ENCODE measurements at places on chromosomes 2 and 18. TPM values are rescaled to one million over a fixed set of nuclear protein-coding genes. Genes with fewer than 3 reads are reported as not detected.
A peak's percentile ranks its signal among the peaks of the same experiment; 100 is the strongest.

PLEKHH2 gene
- 1.3 TPM for total RNA-seq

MOGAT1 gene
- 0.44 TPM for total RNA-seq

SCLY gene
- 10.9 TPM for total RNA-seq

DNA sequence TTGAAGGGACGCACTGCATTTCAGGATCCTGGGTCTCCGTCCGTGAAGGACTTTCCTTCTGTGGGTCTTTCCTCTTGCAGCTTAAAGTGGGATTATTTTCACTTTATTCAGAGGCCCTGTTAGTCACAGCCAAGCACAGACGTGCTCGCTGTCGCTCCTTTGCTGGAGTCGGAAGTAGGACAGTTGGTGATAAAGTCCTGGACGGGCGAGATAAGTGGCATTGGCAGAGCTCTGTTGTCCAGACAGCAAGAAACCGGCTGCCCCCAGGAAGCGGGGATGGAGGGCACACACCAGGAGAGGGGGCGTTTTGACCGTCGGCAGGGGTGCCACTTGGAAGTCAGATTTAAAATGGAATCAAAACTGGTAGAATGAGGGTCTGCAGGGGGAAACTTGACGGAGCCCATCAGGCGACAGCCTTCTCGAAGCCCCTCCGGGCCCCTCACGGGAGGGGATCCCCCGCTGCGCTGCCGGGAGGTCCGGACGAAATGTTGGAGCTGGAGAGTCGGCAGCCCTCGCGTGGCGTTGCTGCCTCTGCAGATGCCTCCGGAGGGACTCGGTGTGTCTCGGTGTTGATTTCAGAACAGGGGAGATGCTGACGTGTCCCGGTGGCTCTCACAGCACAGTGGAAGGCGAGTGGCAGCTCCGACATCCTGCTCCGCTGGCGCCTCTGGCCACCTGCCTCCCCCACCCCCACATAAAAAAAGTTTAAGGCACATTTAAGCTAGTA lies 124.2 kb downstream of the NFATC1 start:
- no peaks in the 10 kb centered on the region for H3K36me3 ChIP-seq
- H3K27ac ChIP-seq = no peak overlapping the region
- no peaks in the 10 kb centered on the region for H3K27me3 ChIP-seq
- peaks cover 10% of the 10 kb centered on the region for H3K4me1 ChIP-seq
- no peak for DNase-seq

- no peaks in the 10 kb centered on the region for H3K27me3 ChIP-seq
- H3K36me3 ChIP-seq = no peaks in the 10 kb centered on the region
- no peak overlapping the region for H3K4me3 ChIP-seq
- peaks cover 37% of the 10 kb centered on the region for H3K4me1 ChIP-seq
- H3K27ac ChIP-seq = no peak overlapping the region
- no peak for DNase-seq
Measured at GRCh38 chr2:8481463-8482009, 200.3 kb upstream of the ID2 start.

DNA sequence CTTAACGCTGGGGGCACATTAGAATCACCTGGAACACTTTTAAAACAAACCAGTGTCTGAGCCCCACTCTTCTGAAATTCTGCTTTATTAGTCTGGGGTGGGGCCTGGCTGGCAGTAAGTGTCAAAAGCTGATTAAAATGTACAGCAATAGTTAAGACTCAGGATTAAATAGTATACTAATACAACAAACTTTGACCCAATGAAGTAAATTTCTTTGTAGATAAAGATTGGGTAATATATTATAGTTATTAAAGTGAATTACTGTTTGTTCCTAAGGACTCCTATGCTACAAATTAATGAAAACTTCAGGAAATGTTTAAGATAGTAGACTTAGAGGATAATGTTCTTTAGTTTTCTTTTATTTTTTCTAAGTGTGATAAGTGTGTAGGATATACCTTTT lies 160.9 kb downstream of the FAM124B start:
- no peaks in the 10 kb centered on the region for H3K36me3 ChIP-seq
- no peak for DNase-seq
- no peak overlapping the region for H3K4me3 ChIP-seq
- H3K27ac ChIP-seq = no peak overlapping the region
- no peaks in the 10 kb centered on the region for H3K4me1 ChIP-seq

GRCh38 chr2:144801766-144802165 lies 281.8 kb upstream of the ZEB2 start:
- no peak for DNase-seq
- no peak overlapping the region for H3K27ac ChIP-seq
- H3K27me3 ChIP-seq = no peaks in the 10 kb centered on the region
- no peak overlapping the region for H3K4me3 ChIP-seq
- no peaks in the 10 kb centered on the region for H3K36me3 ChIP-seq

DNA sequence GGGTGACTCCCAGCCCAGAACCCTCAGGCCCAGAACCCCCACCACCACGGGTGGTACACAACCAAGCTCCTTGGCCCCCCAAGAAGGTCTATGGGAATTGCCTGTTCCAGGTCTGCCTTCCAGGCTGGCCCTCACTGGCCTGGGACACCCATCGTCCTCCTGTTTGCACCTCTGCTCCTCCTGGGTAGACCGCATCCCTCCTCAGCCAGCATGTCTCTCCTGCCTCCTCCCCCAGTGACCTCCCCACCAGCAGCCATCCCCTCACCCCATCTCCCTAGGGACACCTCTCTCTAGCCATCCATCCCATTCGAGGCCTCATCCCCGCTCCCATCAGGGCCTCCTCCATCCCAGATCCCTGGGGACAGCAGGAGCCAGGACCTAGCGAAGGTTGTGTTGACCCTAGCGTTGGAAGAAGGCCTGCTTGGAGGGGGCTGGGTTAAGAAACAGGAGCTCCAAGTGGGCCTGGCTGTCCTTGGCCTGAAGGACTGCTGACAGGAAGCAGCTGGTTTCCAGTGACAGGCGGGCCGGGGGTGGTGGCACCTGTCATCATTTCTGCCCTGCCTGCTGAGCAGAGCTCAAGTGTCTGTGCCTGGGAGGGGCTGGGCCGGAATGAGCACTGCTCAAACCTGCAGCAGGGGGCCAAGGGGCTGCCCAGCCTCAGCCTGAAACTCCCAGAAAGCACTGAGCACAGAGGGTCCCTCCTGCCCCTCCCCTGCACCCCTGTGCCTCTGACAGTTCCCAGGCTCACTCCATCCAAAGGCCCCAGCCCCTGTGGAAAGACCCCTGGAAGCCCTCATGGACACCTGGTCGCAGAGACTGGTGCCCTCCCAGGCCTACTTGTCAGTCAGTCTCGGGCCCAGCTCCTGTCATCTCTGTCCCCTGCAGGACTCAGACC lies 96.0 kb upstream of the OTOS start:
- H3K4me3 ChIP-seq = no peak overlapping the region
- H3K27ac ChIP-seq = peak overlapping the region; percentile 92
- H3K36me3 ChIP-seq = no peaks in the 10 kb centered on the region
- peak; percentile 82 for DNase-seq
- H3K4me1 ChIP-seq = peaks cover 52% of the 10 kb centered on the region

DNA sequence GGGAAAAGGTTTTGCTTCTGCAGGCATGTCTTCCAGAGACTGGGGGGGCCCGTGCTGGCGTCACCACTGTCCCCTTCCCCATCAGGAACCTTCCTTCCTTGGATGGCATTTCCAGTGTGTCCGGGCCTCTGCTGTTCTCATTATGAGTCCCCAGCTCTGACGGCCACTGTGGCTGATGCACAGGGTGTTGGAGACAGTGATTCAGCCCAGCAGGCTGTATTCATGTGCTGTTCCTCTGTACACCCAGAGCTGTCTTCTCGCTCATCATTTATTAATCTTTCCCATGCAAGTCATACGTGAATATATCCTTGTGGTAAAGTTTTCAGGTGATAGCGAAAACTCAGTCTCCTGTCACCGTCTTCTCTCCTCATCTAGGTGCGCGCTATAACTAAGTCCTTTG lies 57.7 kb downstream of the ASAP2 start:
- H3K27me3 ChIP-seq = no peaks in the 10 kb centered on the region
- DNase-seq = no peak
- H3K36me3 ChIP-seq = no peaks in the 10 kb centered on the region

DNA sequence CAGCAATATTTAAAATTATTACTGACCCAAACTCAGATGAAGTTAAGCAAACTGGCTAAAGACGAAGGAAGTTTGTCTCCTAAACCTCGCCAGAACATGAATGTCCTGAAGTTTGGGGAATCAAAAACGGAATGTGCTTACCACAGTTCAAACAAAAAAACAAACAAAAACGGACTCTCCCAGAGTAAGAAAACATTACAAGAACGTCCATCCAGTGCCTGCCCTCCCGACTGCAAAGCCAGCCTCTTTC lies 1.1 kb downstream of the KANSL1L start:
- H3K27ac ChIP-seq = peak overlapping the region; percentile 98
- H3K27me3 ChIP-seq = no peaks in the 10 kb centered on the region
- no peaks in the 10 kb centered on the region for H3K36me3 ChIP-seq
- peaks cover 69% of the 10 kb centered on the region for H3K4me1 ChIP-seq
- DNase-seq = no peak

DNA sequence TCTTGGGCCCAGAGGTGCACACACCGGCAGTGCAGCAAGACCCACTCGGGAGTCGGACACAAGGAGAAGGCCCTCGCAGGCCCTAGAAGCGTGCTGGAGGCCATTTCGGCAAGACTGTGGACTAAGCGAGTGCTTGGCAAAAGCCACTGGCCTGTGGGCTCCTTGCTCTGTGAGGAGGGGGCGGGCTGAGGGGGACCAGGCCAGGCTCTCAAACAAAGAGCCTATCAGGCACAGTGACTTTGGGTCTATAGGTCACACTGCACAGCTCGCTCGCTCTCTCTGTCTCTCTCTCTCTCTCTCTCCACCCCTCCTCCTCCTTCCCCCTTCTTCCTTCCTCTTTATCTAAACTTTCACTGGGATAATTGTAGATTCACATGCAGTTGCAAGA lies 23.6 kb upstream of the ZCCHC2 start:
- H3K27ac ChIP-seq = no peak overlapping the region
- H3K36me3 ChIP-seq = no peaks in the 10 kb centered on the region
- no peak for DNase-seq
- H3K4me3 ChIP-seq = no peak overlapping the region
- H3K27me3 ChIP-seq = no peaks in the 10 kb centered on the region

DNA sequence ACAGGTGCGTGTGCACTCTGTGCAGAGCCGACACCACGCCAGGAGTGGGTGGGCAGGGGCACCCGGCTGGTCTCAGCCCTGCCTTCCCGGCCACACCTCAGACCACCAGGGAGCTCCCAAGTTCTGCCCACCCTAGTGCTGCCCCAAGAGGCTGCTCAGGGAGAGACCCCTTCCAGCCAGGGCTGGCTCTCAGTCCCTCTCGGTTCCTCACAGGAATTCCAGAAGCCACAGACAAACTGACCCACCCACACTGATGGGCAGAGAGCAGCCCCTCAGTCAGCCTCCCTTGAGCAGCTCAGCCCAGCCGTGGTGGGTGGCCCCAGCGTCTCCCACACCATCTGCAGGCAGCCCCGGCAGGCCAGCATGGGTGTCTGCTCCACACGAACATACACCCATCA lies 33.8 kb downstream of the GPC1 start:
- no peaks in the 10 kb centered on the region for H3K27me3 ChIP-seq
- H3K4me1 ChIP-seq = peaks cover 20% of the 10 kb centered on the region
- H3K4me3 ChIP-seq = no peak overlapping the region
- H3K36me3 ChIP-seq = peaks cover 13% of the 10 kb centered on the region
- no peak for DNase-seq

- H3K27me3 ChIP-seq = no peaks in the 10 kb centered on the region
- H3K27ac ChIP-seq = no peak overlapping the region
- no peak overlapping the region for H3K4me3 ChIP-seq
- peaks cover 4% of the 10 kb centered on the region for H3K36me3 ChIP-seq
Measured at GRCh38 chr2:138012082-138012481, 47.8 kb downstream of the HNMT start.

DNA sequence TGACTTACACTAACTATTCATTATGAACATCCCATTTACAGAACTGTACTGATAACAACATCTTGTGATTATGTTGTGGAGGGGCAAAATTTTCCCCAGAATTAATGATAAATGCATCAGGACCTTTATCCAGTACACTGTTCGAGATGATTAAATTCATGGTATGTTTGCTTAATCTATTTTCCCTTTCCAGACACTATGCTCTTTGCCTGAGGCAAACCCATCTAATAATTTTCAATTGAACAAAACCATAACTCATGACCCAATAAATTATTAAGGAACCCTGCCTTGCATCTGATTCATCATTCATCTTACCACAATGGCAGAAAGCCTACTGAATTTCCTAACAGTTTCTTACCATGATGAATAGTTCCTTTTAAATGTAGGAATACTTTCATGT lies 385.0 kb downstream of the DSEL start:
- H3K27ac ChIP-seq = no peak overlapping the region
- no peaks in the 10 kb centered on the region for H3K27me3 ChIP-seq
- no peak for DNase-seq
- H3K4me3 ChIP-seq = no peak overlapping the region
- H3K4me1 ChIP-seq = no peaks in the 10 kb centered on the region
